ENCODE measurements at places on chromosomes 3 and 15.

DNA sequence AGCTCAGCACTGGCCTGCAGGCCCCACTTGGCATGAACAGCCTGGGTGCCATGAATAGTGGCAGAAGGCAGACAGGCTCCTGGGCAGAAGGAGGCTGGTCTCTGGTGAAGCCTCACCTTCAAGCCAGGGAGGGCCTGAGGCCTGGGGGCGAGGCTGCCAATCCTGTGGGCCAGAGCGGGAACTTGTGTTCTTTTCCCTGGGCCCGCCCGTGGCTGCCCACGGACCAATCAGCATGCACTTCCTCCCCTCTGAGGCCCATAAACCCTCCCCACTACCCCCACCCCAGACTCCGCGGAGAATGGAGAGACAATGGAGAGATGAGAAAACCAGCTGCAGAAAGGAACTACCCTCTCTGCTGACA, 283.8 kb upstream of the ROBO1 start:
- ATAC-seq, result no peak

DNA sequence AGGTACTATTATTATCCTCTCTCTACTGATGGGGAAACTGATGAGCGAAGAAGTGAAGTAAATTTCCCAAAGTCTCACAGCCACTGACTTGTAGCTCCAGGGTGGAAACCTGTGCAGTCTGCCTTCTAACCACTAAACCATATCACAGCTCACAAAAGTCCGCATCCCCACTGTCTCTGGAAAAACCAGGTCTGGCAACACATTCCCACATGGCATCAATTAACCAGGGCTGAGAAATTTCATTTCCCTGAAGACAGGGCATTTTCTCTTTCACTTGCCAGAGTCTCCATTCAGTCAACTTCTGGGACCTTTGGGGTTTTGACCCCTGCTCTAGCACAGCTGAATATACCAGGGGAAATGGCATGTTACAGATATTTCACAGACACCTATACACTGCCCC, 26.5 kb downstream of the FBXO40 start:
- peak; percentile 61 for ATAC-seq

DNA sequence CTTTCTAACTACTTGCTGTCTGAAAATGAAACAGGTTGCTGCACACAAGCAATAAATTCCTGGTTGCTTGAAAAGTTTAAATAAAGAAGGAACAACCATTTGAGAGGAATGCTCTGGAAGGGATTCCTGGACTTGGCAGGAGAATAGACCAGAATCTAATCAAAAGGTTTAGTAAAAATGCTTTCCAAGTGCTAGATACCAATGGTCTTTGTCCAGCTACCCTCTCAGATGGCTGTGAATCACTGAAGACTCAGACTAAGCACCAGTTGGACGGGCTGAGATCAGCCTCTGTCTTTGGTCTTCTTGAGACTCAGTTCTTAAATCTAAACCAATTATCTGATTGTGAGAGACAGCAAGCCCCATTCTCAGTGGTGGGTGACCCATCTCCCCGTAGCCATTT, 27.7 kb upstream of the LPP start:
- ATAC-seq, result peak; percentile 24

DNA sequence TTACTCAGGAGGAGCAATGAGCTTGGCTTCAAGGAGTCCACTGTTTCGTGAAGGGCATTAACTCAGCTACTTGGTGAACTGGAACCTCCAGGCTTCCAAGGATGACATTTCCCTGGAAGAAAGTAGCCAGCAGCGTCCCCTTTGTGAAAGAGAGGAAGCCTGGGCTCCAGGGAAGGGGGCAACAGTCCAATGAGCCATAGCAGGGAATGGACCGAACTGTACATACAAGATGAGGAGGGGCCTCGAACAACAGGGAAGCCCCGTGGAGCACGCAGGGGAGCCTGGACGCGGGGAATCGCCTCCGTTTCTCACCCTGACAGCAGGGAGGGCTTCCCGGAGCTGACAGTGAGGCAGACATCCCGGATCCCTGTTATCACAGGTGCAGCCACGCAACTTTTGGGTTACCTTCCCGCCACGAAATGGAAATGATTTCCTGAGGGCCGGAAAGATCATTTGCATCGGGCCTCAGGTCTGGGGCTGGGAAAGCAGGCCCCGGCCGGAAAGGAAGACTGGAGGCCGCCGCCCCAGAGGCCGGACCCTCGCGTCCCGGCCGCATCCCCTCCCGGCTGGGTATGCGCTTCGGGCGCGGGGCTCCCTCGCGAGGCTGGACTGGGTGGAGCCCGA, 475 bp upstream of the SPINT1 start:
- ATAC-seq, result no peak

Measured in SK-N-SH treated with all-trans-retinoic acid at 6 μM for 48 hours (cell line).